Fibroblast of villous mesenchyme (primary cell): ENCODE measurements at places on chromosomes 3 and 15.

GRCh38 chr15:63083044-63083443 lies 38.6 kb upstream of the LACTB start:
- DNase-seq: peak; percentile 47

DNA sequence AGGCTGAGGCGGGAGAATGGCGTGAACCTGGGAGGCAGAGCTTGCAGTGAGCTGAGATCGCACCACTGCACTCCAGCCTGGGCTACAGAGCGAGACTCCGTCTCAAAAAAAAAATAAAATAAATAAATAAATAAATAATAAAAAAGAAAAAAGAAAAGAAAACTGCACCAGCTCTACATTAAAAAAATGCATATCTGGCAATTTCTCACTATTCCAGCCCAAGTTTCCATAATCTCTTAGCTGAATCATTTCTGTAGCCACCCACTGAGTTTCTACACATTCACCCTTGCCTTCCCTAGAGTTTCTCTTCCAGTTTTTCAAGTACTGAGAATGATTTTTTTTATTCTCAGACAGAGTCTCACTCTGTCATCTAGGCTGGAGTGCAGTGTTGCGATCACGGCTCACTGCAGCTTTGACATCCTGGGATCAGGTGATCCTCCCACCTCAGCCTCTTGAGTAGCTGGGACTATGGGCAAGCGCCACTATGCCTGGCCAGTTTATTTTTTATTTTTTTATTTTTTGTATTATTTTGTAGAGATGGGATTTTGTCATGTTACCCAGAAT lies 24.5 kb upstream of the SLC7A14 start:
- no peak for DNase-seq

- no peak for DNase-seq
Measured at GRCh38 chr15:48719668-48720067, 74.2 kb upstream of the FBN1 start.

DNA sequence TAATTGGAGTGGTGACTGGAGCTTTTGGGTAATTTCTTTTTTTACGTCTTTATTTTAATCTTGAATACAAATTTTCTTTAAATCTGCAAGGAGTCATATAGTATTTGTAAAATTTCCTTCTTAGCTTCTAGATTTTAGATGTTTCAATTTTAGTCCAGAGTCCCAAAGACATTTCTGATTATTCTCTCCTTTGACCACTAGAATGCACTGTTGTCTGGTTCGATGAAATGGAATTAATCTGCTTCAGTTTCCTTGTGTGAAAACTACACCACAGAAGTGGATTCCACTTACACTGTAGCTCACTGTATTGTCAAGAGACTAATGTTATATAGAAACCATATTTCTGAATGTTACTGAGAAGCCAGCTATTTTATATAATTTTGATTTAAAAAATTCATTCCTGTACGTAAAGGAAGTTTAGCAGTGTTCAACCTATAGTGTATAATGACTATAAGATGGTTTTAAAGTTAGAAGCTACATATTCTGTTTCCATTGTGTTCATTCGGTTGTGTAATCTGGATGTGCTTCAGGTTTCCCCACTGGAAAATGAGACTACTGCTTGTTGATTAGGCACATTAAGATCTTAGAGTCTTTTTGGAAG lies 6.1 kb downstream of the GRAMD1C start:
- DNase-seq: peak; percentile 34

DNA sequence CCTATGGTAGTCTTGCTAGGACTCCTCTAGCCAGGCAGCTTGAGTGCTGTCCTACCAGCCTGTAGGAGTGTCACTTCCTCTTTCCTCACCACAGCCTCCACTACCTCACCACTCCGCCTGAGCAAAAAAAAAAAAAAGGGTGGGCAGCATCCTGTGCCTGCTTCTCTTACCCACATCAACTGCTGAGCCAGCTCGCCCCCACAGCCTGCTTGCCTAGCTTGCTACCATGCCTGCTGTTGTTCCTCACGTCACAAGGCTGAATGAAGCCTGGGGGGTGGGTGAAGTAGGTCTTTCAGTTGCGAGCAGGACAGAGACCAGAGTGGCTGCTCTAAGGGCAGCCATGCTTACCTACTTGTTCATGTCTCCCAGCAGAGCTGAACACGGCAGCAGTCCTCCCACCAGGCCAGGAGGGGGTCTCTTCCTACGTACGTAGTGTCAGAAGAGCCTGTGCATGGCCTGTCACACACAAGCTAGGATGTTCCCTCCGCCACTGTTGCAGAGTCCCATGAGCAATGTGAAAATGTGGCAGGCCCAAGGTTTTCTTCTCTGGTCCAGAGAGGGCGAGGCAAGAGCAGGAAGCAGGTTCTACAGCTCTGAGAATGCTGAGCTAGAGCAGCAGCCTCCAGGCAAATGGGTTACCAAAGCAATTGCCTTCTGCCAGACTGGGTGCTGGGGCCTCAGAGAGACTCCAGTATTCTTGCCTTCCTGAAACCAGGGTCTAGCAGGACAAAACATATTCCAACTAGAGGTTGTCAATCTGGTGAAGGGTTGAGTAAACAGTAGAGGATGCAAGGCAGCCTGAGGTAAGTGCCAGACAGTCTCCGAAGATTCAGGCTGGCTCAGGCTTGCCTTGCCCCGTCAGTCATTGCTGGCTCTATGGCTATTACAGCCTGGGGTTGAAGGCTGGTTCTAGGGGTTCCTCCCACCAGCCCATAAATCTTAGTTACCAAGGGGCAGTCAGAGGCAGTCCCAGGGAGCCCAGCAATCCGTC lies 8.1 kb downstream of the PPM1M start:
- DNase-seq: no peak

GRCh38 chr3:38541806-38542205 lies 45.7 kb downstream of the EXOG start:
- DNase-seq: peak; percentile 20

DNA sequence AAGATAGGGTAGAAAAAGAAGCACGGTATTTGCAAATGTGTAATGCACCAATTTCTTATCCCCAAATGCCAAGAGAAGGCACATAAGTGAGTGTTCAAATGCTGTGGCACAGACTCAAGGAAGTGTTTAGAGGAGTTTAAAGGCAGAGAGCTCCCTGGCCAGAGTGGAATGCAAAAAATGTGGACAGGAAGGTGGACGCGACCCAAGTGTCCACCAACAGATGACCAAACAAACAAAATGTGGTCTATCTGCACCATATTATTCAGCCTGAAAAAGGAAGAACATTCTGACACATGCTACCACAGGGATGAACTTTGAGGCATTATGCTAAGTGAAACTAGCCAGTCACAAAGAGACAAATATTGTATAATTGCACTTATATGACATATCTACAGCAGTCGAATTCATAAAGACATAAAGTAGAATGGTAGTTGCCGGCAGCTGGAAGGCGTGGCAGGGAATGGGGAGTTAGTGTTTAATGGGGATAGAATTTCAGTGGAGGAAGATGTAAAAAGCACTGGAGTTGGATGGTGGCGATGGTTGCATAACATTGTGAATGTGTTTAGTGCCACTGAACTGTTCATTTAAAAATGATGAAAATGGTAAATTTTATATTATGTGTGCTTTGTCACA lies 126.6 kb downstream of the SRGAP3 start:
- no peak for DNase-seq

DNA sequence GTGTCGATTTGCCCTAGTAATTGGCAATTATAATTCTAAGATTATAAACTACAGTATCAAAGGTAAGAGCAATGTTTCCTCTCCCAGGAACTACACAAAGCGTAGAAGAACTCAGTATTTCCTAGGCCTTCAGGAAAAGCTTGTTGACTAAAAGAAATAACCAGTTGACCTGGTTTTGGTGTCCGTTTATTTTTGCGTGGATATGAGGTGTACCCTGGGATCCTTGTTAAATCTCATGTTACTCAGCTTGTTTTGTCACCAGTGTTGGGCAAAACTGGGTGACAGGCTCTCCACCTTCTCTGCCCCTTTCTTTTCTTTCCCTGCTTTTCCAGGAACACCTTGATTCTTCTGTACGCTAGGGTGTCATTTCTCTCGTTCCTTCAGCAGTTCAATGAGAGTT lies 97.2 kb downstream of the CACNA1D start:
- DNase-seq: no peak

DNA sequence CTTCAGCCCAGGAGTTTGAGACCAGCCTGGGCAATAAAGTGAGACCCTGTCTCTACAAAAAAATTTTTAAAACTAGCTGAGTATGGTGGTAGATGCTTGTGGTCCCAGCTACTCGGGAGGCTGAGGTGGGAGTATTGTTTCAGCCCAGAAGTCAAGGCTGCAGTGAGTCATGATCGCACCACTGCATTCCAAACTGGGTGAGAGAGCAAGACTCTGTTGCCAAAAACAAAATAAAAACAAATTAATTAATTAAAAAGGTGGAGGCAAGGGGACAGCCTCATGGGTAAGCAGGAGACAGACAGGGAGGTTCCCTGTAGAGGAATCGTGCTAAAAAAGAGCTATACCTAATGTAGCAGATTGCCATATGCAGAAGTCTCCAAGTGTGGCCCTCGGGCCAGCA lies 12.6 kb downstream of the HAPLN3 start:
- peak; percentile 39 for DNase-seq

- no peak for DNase-seq
Measured at GRCh38 chr3:23387286-23387918, 184.3 kb downstream of the UBE2E2 start.

DNA sequence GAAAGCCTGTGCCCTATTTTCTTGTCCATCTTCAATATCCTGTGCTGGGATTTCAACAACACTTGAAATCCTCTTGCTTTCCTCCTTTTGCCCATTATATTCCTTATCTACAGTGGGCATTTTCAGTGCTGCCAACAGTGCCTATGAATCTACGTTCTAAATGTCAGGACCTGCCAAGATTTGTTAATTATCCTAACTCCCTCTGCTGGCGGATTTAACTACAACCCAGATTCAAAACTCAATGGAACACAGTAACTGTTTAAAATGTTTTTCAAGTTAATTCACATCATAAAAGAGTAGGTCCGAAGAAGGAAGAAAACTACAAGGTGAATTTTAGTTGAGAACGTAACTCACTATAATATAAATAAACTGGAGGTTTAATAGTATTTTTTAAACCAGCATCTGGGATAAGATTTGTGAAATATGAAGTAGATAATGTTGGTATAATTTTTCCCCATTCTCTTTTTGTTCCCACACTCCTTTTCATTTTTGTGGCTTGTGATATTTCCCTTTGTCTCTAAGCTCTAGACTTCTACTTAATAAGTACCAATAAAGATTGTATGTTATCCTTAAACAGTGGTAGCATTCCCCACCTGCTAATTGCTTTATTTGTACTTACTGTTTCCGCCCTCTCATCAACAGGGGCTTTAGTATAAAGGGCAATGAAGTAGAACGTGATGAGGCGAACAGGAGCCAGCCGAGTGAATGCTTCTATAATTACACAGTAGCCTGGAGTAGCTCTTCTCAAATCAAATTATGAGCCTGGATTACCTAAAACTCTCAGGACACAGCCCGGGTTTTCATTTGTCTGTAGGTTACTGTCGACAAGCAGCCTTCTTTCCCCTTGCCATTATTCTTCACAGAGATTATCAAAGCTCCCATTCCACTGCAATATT lies 302.5 kb upstream of the ATP11B start:
- peak; percentile 1 for DNase-seq

DNA sequence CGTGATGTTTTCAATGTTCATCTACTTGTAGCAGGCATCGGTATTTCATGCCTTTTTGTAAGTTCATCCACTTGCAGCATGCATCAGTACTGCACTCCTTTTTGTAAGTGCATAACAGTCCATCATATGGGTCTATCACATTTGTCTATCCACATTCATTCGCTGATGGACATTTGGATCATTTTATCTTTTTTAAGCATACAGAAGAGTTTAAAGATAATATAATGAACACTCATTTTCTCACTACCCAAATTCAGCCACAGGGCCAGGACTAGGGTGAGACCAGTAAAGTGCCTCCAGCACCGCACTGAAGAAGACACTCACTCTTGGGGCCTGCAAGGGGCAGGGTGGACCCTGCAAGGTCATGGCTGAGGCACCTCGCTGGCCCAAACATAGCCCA lies 309.6 kb downstream of the UACA start:
- DNase-seq: no peak

GRCh38 chr3:15325228-15325627 lies 7.2 kb downstream of the SH3BP5 start:
- DNase-seq: peak; percentile 37

- no peak for DNase-seq
Measured at GRCh38 chr3:41290736-41291135, 91.4 kb downstream of the CTNNB1 start.

GRCh38 chr3:127706312-127706711 lies 33.6 kb downstream of the ABTB1 start:
- no peak for DNase-seq

DNA sequence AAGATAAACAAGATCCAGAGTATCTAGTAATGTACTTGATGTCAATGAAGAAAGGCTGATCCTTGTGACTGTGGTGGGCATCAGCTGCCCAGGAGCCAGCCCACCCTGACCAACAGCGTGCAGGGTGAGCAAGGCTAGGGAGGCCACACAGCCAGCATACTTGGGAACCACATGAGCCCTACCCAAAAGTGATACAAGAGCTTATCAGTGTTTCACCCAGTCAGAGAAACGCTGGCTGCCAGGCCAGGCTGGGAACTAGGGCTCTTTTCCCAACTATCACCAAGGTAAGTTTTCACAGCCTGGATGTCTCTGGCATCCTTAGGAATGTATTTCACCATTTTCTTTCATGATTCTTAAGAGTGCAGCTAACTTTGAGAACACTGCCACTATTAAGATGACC lies 24.9 kb downstream of the CHAC1 start:
- no peak for DNase-seq

DNA sequence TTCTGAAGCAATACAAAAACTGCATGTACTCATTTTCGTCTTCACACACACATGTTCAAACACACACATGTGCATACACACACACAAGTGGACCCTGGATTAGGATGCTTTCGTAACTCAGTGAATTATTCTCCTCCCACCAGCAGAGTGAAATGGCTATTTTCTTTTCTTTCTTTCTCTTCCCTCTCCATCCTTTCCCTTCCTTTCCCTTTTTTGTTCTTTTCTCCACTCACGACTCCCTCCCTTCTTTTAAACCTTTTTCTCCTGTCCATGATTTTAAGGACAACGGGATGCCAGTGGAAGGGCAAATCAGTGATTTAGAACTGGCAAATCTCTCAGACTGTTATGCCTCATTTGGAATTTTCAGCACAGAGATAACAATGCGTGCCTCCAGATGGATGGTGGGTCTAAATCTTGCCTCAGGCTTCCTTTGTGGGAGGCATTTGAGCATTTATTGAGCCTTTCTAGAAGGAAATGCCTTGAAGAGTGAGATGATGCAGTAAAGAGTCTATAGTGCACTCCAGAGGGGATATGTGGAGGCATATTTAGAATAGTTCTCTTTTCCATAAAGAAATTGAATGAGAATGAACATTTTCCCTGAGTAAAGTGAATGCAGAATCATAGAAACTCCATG lies 130.4 kb upstream of the SLC7A14 start:
- no peak for DNase-seq

DNA sequence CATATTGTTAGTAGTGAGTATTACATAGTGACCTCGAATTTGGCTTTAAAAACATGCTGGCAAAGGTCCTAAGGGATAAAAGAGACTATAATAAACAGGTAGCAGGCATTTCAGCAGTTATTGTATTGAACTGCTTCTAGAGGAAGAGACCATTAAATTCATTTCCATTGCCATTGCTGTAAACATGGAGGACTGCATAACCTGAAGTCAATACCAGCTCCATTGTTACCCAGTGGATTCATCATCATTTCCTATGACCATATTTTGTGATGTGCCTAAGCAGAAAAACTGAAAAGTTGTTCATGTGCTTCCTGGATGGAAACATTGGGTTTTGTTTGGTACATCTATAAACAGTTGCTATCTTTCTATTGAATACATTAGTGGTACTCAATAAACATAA lies 482.5 kb upstream of the UBE2E2 start:
- no peak for DNase-seq
